ENCODE measurements at places on chromosomes 12 and 14.

- no peak for DNase-seq
Measured at GRCh38 chr14:99081880-99082279, 190.1 kb downstream of the BCL11B start.

GRCh38 chr14:96384053-96384452 is 7.9 kb upstream of the AK7 start:
- no peak for DNase-seq

- no peak for DNase-seq
Measured at GRCh38 chr14:74478996-74479635, 14.0 kb downstream of the NPC2 start.

GRCh38 chr12:16389594-16389993 is 42.1 kb downstream of the MGST1 start:
- no peak for DNase-seq
